ENCODE measurements at places on chromosomes 11 and 22.

GRCh38 chr11:80104191-80104590 is 663.4 kb upstream of the TENM4 start:
- H3K27ac ChIP-seq, result no peak overlapping the region
- H3K4me3 ChIP-seq, result no peak overlapping the region
- DNase-seq, result no peak
- no peaks in the 10 kb centered on the region for H3K27me3 ChIP-seq
- no peaks in the 10 kb centered on the region for H3K4me1 ChIP-seq

DNA sequence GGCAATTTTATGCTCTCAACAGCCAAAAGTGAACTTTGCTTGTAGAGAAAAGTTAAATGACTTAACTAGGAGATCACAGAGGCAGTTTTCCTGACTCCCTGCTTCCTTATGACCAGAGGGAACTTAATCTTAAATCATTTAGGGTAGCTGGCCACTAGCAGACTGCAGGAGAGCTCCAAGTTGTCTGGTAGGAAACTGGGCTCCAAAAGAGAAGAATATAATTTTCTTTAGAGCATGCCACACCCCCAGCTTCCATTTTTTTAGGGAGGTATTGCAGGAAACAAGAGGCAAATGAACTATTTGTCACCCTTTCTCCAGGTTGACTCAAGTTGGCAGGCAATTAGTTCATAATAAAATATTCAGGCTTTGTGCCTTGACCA is 2.6 kb downstream of the METTL15 start:
- H3K4me3 ChIP-seq, result peak overlapping the region; percentile 79
- H3K4me1 ChIP-seq, result peaks cover 9% of the 10 kb centered on the region
- H3K27ac ChIP-seq, result peak overlapping the region; percentile 98
- H3K27me3 ChIP-seq, result no peaks in the 10 kb centered on the region
- peak; percentile 62 for DNase-seq

DNA sequence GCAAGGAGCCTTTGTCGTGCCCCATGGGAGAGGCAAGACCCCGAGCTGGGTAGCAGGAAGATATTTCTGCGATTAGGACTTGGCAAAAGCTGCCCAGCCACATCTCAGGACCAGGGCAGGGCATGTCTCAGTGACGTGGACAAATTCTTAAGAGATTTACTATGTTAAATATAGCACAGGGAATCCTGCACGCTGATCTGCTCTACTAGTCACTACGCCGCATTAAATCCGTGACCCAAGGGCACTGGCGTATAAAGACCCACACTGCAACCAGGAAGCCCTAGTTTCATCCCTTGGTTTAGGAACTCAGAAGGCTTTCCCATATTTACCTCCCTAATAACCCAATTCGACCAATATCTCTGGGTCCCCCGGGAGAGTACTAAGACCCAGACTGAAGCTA is 35.1 kb downstream of the AP1B1 start:
- H3K27me3 ChIP-seq, result no peaks in the 10 kb centered on the region
- H3K27ac ChIP-seq, result peak overlapping the region; percentile 50
- H3K4me3 ChIP-seq, result no peak overlapping the region
- no peak for DNase-seq
- peaks cover 16% of the 10 kb centered on the region for H3K4me1 ChIP-seq

DNA sequence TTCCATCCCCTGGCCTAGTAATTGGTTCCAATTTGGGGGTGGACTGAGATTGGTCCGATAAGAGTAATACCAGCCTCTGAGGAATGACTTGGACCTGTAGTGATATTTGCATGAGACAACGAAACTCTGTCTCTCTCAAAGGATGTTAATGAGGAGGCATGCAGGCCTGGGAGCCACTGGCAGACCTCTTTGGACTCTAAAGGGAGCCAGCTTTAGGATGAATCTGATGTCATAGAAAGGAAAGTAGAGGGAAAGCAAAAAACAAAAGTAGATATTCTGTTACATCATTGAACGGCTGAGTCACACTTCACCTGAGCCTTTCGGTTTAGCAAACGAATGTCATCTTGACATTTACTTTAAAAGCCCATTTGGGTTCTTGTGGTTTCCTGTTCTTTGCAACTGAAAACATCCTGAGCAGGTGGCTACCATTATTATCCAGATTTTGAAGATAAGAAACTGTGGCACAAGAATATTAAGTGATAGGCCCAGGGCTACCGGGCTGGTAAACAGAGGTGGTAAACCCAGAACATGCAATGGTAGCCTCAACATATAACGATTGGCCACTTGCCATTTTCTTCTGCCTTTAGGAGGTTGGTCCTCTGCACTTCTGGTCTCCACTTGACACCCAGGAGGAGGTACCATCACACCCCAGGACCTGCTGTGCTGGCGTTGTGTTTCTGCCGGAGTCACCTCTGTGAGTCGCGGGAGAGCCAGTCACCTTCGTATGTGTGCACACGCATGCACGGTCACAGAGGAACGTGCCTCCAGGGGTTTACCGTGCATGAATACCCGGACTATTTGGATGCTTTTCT is 42.7 kb downstream of the RTL6 start:
- H3K4me3 ChIP-seq, result no peak overlapping the region
- DNase-seq, result no peak
- peaks cover 3% of the 10 kb centered on the region for H3K27me3 ChIP-seq
- peaks cover 10% of the 10 kb centered on the region for H3K4me1 ChIP-seq
- H3K27ac ChIP-seq, result no peak overlapping the region

DNA sequence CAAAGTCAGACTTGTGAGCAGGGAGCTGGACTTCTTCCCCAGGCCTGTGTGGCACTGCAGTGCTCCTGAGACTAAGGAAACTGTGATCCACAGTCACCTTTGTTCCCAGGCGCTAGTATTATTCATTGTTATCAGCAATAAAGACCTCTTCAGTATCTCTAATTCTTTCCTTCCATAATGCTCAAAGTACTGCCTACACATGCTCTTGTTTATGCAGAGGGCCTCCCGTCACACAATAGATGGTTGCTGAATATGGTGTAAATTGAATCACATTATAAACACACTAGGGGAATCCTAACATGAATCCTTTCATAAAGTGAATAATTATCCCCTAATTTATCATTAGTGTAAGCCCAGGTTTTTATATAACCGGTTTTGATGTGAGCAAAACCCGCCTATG is 493.3 kb downstream of the BUD13 start:
- no peaks in the 10 kb centered on the region for H3K36me3 ChIP-seq
- DNase-seq, result no peak
- no peak overlapping the region for H3K27ac ChIP-seq

GRCh38 chr11:110069158-110069737 is 23.9 kb upstream of the ZC3H12C start:
- H3K27me3 ChIP-seq, result no peaks in the 10 kb centered on the region
- DNase-seq, result peak; percentile 86
- H3K4me3 ChIP-seq, result no peak overlapping the region
- peak overlapping the region; percentile 86 for H3K27ac ChIP-seq

GRCh38 chr11:2797741-2798361 is 87.7 kb downstream of the CDKN1C start:
- no peaks in the 10 kb centered on the region for H3K36me3 ChIP-seq
- H3K27me3 ChIP-seq, result no peaks in the 10 kb centered on the region
- DNase-seq, result no peak

GRCh38 chr11:44010789-44011251 is 37.0 kb upstream of the ACCSL start:
- no peak overlapping the region for H3K27ac ChIP-seq
- H3K4me3 ChIP-seq, result no peak overlapping the region
- no peaks in the 10 kb centered on the region for H3K36me3 ChIP-seq

DNA sequence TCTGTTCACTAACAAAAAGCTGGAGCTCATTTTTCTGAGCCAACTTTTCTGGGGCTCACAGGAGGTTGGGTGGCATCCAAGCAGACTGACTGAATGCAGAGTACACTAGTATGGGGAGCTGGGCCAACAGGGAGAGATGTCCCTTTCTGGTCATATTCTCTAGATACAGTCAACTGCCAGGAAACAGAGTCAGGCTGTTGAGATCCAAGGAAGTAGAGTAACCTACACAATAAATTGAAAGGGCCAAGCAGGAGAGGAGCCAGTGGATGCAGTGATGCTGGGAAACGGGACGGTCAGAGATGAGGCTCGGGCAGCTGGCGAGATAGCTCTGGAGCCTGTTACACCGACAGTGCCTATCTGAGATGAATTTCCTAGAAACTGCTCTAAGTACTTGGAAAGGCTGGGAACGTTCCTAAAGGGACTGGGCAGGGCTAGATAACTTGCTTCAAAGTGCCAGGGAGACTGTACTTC is 71.1 kb downstream of the LARGE2 start:
- peak; percentile 88 for DNase-seq
- H3K4me3 ChIP-seq, result no peak overlapping the region
- peak overlapping the region; percentile 70 for H3K27ac ChIP-seq
- peaks cover 12% of the 10 kb centered on the region for H3K4me1 ChIP-seq

GRCh38 chr11:20031155-20032001 is 128.9 kb downstream of the DBX1 start:
- H3K36me3 ChIP-seq, result peaks cover 2% of the 10 kb centered on the region
- no peak for DNase-seq
- H3K27me3 ChIP-seq, result peaks cover 2% of the 10 kb centered on the region
- H3K4me1 ChIP-seq, result peaks cover 24% of the 10 kb centered on the region

- no peaks in the 10 kb centered on the region for H3K4me1 ChIP-seq
- DNase-seq, result peak; percentile 64
- no peaks in the 10 kb centered on the region for H3K27me3 ChIP-seq
Observed at GRCh38 chr11:13384908-13385640, 77.9 kb downstream of the BTBD10 start.

GRCh38 chr11:102760344-102761035 is 19.9 kb downstream of the MMP10 start:
- no peaks in the 10 kb centered on the region for H3K36me3 ChIP-seq
- no peaks in the 10 kb centered on the region for H3K4me1 ChIP-seq
- peak; percentile 93 for DNase-seq

GRCh38 chr11:11296434-11296833 is 56.6 kb downstream of the CSNK2A3 start:
- no peaks in the 10 kb centered on the region for H3K27me3 ChIP-seq
- peaks cover 4% of the 10 kb centered on the region for H3K4me1 ChIP-seq
- H3K36me3 ChIP-seq, result no peaks in the 10 kb centered on the region

GRCh38 chr11:3227568-3228444 is 4.4 kb downstream of the MRGPRE start:
- no peaks in the 10 kb centered on the region for H3K4me1 ChIP-seq
- no peak overlapping the region for H3K4me3 ChIP-seq
- no peak overlapping the region for H3K27ac ChIP-seq
- H3K27me3 ChIP-seq, result peaks cover 44% of the 10 kb centered on the region
- no peak for DNase-seq
- H3K36me3 ChIP-seq, result no peaks in the 10 kb centered on the region

DNA sequence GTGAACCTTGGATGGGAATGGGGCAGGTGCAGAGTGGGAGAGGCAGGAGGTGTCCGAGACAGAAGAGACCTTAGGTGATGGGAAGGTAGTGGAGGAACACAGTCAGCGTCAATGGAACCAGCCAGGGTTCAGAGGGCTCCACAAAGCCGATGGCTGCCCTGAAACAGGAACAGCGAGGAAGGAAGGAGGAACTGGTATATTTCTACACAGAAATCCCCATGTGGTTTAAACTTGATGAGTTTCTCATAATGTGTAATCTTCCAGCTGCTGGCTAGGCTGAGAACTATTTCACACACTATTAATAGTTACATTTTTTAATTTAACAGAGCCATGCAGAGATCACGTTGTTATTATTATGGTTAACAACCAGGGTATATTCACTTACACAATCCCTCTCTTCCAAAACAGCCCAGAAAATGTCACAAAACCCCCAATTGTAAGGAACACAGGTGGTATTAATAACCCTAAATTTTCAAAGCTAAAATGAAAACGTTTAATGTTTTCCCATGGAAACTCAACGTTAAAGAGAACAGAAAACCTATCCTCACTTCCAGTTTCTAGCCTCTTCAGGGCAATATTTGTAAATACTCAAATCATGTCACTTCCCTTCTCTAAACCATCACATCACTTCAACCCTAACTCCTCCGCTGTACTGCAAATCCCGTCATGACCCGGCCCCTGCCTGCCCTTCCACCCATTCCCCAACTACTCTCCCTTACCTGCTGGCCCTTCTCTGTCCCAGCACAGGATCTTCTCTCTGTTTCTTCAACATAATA is 74.5 kb upstream of the ARFGAP3 start:
- DNase-seq, result peak; percentile 68
- no peak overlapping the region for H3K4me3 ChIP-seq
- H3K27ac ChIP-seq, result peak overlapping the region; percentile 97
- H3K36me3 ChIP-seq, result no peaks in the 10 kb centered on the region
- H3K4me1 ChIP-seq, result peaks cover 52% of the 10 kb centered on the region
- no peaks in the 10 kb centered on the region for H3K27me3 ChIP-seq

- H3K36me3 ChIP-seq, result no peaks in the 10 kb centered on the region
- no peaks in the 10 kb centered on the region for H3K4me1 ChIP-seq
- H3K4me3 ChIP-seq, result no peak overlapping the region
- no peak overlapping the region for H3K27ac ChIP-seq
- H3K27me3 ChIP-seq, result peaks cover 16% of the 10 kb centered on the region
- peak; percentile 4 for DNase-seq
Observed at GRCh38 chr11:116641561-116642045, 131.2 kb downstream of the BUD13 start.

- DNase-seq, result no peak
- H3K36me3 ChIP-seq, result no peaks in the 10 kb centered on the region
- peaks cover 18% of the 10 kb centered on the region for H3K4me1 ChIP-seq
- no peak overlapping the region for H3K4me3 ChIP-seq
Observed at GRCh38 chr11:44839458-44840084, 111.1 kb downstream of the TP53I11 start.
